ENCODE measurements at places on chromosomes 7 and 10. TPM values are rescaled to one million over a fixed set of nuclear protein-coding genes. Genes with fewer than 3 reads are reported as not detected.

- no peaks in the 10 kb centered on the region for H3K36me3 ChIP-seq
- no peak for DNase-seq
- H3K4me3 ChIP-seq, result no peak overlapping the region
- H3K27ac ChIP-seq, result no peak overlapping the region
These were observed 25.1 kb downstream of the HDAC9 start for GRCh38 chr7:18520450-18521235.

- no peaks in the 10 kb centered on the region for H3K4me1 ChIP-seq
- no peaks in the 10 kb centered on the region for H3K27me3 ChIP-seq
- no peak overlapping the region for H3K27ac ChIP-seq
- no peaks in the 10 kb centered on the region for H3K36me3 ChIP-seq
These were observed 336.9 kb downstream of the ADARB2 start for GRCh38 chr10:1400101-1401070.

- H3K4me1 ChIP-seq, result no peaks in the 10 kb centered on the region
- no peaks in the 10 kb centered on the region for H3K36me3 ChIP-seq
- no peak for DNase-seq
These were observed 29.6 kb upstream of the AKR1C3 start for GRCh38 chr10:5064656-5065055.

- H3K27ac ChIP-seq, result no peak overlapping the region
- H3K4me1 ChIP-seq, result peaks cover 9% of the 10 kb centered on the region
- H3K36me3 ChIP-seq, result peaks cover 47% of the 10 kb centered on the region
- DNase-seq, result no peak
- H3K4me3 ChIP-seq, result no peak overlapping the region
These were observed 8.0 kb downstream of the KLF6 start for GRCh38 chr10:3776796-3777571.

GRCh38 chr7:34073676-34074075 is 168.3 kb downstream of the BMPER start:
- no peaks in the 10 kb centered on the region for H3K36me3 ChIP-seq
- no peak for DNase-seq
- H3K27ac ChIP-seq, result no peak overlapping the region
- H3K27me3 ChIP-seq, result no peaks in the 10 kb centered on the region
- H3K4me3 ChIP-seq, result no peak overlapping the region

DNA sequence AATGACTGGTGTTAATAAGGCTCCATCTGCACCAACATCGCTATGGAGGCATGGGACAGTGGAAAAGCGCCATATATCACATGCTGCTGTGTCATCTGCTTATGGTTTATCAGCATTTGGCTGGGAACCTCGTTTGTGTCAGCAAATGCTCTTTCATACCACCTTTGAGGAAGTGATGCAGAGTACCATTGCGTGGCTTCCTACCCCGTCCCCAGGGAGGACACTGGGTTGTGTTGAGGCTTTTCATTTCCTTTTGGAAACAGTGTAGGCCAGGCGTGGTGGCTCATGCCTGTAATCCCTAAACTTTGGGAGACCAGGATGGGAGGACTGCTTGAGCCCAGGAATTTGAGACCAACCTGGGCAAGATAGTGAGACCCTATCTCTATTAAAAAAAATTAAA is 6.8 kb downstream of the TACR2 start:
- H3K27me3 ChIP-seq, result no peaks in the 10 kb centered on the region
- no peak overlapping the region for H3K4me3 ChIP-seq
- no peak overlapping the region for H3K27ac ChIP-seq
- no peak for DNase-seq

- DNase-seq, result no peak
- no peaks in the 10 kb centered on the region for H3K36me3 ChIP-seq
- no peak overlapping the region for H3K27ac ChIP-seq
- no peak overlapping the region for H3K4me3 ChIP-seq
These were observed 128.7 kb downstream of the ELAPOR2 start for GRCh38 chr7:86930554-86931307.

GRCh38 chr10:74137992-74138391 is 12.6 kb downstream of the AP3M1 start:
- no peaks in the 10 kb centered on the region for H3K27me3 ChIP-seq
- no peak overlapping the region for H3K4me3 ChIP-seq
- H3K4me1 ChIP-seq, result no peaks in the 10 kb centered on the region

DNA sequence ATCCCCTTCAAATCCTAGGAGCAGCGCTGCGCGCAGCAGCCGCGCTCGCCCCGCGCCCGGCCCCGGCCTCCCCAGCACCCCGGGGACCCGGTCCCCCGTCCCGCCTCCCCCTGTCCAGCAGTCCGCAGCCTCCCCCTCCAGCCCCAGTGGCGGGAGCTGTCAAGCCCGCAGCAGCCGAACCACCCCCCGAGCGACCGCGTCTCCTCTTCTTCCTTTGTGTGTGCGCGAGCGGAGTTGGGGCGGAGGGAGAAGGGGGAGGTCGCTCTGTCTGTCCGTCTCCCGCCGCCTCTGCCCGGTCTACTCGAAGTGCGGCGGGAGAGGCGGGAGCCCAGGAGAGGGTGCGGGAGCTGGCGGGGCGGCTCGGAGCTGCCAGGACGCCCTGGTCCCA is 375 bp upstream of the CHN2 start:
- H3K27me3 ChIP-seq, result peaks cover 45% of the 10 kb centered on the region
- H3K36me3 ChIP-seq, result no peaks in the 10 kb centered on the region
- peak overlapping the region; percentile 62 for H3K4me3 ChIP-seq
- DNase-seq, result no peak
- no peak overlapping the region for H3K27ac ChIP-seq

- DNase-seq, result no peak
- no peak overlapping the region for H3K4me3 ChIP-seq
- H3K27ac ChIP-seq, result no peak overlapping the region
- peaks cover 25% of the 10 kb centered on the region for H3K36me3 ChIP-seq
- peaks cover 12% of the 10 kb centered on the region for H3K4me1 ChIP-seq
These were observed 9.3 kb downstream of the LZTS2 start for GRCh38 chr10:101008823-101009423.

DNA sequence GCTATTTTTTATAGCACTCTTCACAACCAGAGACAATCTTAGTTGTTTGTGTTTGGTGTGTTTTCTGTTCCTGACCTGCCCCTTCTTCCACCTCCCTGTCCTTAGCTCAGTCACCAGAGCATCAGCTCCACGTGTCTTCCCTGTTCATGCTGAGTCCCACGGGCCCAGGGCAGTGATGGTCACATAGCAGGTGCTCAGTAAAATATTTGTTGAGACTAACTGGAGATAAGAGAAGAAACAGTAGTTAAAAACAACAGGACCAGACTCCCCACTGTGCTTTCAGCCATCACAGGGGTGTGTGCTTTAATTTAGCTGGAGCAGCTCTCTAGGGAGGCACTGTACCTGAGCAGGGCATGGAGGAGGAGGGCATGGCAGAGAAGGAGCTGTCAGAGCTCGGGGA is 307.3 kb upstream of the ZNF32 start:
- H3K27ac ChIP-seq, result no peak overlapping the region
- H3K4me3 ChIP-seq, result no peak overlapping the region
- DNase-seq, result no peak

GRCh38 chr10:88964360-88964759 is 11.8 kb upstream of the ACTA2 start:
- no peak for DNase-seq
- no peak overlapping the region for H3K4me3 ChIP-seq
- H3K4me1 ChIP-seq, result no peaks in the 10 kb centered on the region
- no peaks in the 10 kb centered on the region for H3K36me3 ChIP-seq
- no peak overlapping the region for H3K27ac ChIP-seq

- DNase-seq, result no peak
- H3K36me3 ChIP-seq, result no peaks in the 10 kb centered on the region
- no peak overlapping the region for H3K4me3 ChIP-seq
- H3K27me3 ChIP-seq, result no peaks in the 10 kb centered on the region
- H3K4me1 ChIP-seq, result no peaks in the 10 kb centered on the region
These were observed 162.2 kb downstream of the MYOF start for GRCh38 chr10:93319896-93320295.

DNA sequence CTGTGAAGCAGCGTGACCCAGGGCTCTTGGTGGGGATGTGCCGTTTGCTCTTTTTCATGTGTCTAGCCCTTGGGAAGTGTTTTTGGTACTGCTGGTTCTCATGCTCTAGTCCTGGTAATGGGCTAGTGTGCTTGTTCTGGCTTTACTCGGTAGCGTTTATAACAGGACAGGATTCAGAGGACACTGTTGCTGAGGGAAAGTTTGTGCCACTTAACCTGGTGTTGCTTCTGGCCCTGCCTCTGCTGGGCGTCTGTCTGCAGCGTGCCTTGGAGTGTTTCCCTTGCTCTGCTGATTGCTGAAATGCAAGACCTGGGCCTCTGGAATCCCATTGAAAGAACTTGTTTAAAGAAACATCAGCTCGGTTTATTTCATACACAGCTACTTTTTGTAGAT is 35.0 kb downstream of the INPP5A start:
- no peak overlapping the region for H3K4me3 ChIP-seq
- H3K36me3 ChIP-seq, result no peaks in the 10 kb centered on the region
- no peak overlapping the region for H3K27ac ChIP-seq
- H3K27me3 ChIP-seq, result no peaks in the 10 kb centered on the region
- H3K4me1 ChIP-seq, result peaks cover 7% of the 10 kb centered on the region
- DNase-seq, result no peak

- H3K36me3 ChIP-seq, result no peaks in the 10 kb centered on the region
- no peak overlapping the region for H3K4me3 ChIP-seq
- H3K4me1 ChIP-seq, result no peaks in the 10 kb centered on the region
- DNase-seq, result no peak
These were observed 193.5 kb upstream of the NEBL start for GRCh38 chr10:21090609-21091082.

DNA sequence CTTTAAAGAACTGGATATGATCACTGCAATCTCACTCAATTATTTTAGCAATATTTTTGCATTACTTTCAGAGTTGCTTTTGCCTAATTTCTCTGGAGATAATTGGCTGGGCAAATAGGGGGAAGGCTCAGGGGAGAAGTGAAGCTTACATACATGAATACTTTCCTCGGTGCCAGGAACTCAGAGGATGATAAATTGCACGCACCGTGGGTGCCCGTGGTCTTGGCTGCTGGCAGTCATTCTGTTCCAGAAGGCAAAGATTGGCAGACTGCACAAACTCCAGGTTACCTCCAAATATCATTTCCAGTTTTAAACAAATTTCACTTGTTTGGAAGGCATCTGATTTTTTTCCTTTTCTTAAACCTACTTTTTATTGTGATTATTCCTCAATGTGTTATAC is 197.8 kb upstream of the TMEM72 start:
- H3K4me3 ChIP-seq, result no peak overlapping the region
- no peaks in the 10 kb centered on the region for H3K36me3 ChIP-seq
- no peak for DNase-seq
- no peaks in the 10 kb centered on the region for H3K27me3 ChIP-seq
- H3K4me1 ChIP-seq, result no peaks in the 10 kb centered on the region
- H3K27ac ChIP-seq, result no peak overlapping the region

- no peaks in the 10 kb centered on the region for H3K27me3 ChIP-seq
- no peak for DNase-seq
- H3K4me3 ChIP-seq, result no peak overlapping the region
- H3K36me3 ChIP-seq, result no peaks in the 10 kb centered on the region
- H3K27ac ChIP-seq, result no peak overlapping the region
These were observed 2.1 kb downstream of the FAM170B start for GRCh38 chr10:49131507-49132361.

DNA sequence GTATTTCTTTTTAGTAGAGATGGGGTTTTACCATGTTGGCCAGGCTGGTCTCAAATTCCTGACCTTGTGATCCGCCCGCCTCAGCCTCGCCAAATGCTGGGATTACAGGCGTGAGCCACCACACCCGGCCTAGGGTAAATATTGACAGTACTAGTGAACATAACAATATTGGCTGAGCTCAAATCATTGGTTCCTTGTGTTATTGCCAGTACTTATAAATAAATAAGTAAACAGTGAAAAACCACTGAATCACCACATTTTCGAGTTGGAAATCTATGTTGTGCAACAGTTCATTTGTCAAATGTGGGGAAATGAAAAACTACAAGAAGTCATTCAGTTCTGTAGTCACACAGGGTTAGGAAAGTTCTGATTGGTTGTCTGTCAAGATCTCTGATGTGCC is 15.8 kb downstream of the RPP30 start:
- H3K4me1 ChIP-seq, result no peaks in the 10 kb centered on the region
- no peak overlapping the region for H3K27ac ChIP-seq
- no peaks in the 10 kb centered on the region for H3K27me3 ChIP-seq
- DNase-seq, result no peak
- peaks cover 6% of the 10 kb centered on the region for H3K36me3 ChIP-seq

DNA sequence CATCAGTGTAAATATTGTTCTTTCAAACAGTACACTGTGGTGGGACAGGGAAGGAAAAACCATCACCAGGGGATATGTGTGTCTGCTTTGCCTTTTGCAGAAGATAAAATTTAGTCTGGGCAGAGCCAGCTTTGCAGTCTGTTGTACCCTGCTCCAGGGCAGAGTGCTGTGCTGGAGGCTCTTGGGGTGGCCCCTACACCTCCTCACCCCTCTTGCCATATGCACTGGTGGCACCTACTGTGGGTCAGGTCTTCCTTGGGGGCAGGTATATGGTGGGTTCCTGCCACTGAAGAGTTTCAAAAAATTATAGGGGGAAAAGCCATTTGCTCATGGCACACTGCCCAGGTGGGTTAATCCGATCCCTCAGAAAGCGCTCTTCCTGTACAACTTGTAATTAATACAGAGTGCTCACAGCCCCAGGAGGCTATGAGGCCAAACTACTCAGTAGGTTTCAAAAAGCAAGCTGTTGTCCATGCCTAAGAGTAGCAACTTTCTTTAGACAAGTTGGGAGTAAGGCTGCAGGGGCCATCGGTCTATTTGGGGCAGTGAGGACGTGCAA is 112.7 kb upstream of the BMPER start:
- H3K4me3 ChIP-seq, result no peak overlapping the region
- no peak overlapping the region for H3K27ac ChIP-seq
- no peaks in the 10 kb centered on the region for H3K27me3 ChIP-seq
- H3K36me3 ChIP-seq, result no peaks in the 10 kb centered on the region
- no peak for DNase-seq

Gene NCOA4
- 65.2 TPM for total RNA-seq

Gene AKR1E2
- total RNA-seq, result 3.5 TPM

Data from H1 (cell line).